ACHN (cell line): ENCODE measurements at places on chromosomes 7 and 10.

DNA sequence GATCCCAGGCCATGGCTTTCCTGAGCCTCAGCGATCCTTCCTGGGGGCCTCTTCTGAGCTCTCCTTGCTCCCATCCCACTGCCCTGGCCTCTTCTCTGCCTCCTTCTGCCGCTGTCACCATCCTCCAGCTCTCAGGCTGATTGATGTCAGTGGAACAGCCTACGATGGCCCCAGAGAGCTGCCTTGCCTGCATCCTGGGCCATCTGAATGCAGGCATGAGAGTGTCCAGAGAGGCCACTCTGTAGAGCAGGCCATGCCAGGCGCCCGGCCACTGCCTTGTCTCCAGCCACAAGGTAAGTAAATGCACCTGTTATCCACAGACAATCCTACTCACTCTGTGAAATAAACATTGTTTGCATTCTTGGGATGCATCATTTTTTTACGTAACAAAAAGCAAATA lies 171.4 kb upstream of the PPP2R2D start:
- DNase-seq: no peak

DNA sequence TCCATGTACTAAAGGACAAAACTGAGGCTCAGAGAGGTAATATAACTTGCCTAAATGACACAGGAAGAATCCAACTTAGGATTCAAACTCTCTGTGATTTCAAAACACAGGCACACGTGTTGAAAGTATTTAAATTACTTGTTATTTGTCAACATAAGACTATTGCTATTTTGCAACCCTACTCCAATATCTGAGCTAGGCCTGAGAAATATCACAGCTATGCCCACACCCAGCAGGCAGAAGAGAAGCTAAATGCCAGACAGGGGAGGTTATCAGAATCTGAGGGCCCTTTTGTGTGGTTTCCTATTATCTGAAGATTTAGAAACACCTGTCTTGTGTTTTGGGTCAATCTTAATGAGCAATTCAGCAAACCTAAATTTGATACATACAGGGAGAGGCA lies 204.3 kb downstream of the ANK3 start:
- no peak for DNase-seq

- DNase-seq: no peak
These were observed 3.4 kb downstream of the ZNF239 start for GRCh38 chr10:43570971-43571370.

- DNase-seq: no peak
These were observed 15.3 kb downstream of the SLC25A13 start for GRCh38 chr7:96306385-96307125.

DNA sequence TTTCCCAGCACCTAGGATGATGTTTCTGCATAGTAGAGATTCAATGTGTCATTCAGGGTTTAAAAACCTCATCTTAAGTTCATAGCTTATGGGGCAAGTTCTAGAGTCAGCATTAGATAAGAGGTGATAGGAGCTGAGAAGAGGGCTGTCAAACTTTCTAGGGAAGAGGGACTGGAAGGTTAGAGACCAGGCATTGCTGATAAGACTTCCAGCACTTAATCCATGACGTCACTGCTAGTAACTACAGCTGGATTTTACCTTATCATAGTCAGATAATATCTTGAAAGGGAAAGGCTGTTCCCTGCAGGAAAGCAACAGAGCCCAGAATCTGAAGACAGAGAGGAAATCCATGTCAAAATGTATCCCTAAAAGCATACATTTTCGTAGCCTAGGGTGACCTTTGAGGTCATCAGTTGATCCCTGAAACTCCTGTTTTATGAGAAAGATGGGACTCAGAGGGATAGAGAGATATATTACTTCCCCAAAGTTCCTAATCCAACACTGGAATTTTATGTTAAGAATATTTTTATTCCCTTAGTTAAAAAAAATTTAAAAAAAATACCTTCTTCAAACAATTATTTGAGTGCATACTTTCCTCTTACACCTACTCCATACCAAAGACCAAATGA lies 3.3 kb upstream of the CPED1 start:
- no peak for DNase-seq
